ENCODE measurements at places on chromosomes 11 and 22. TPM values are rescaled to one million over a fixed set of nuclear protein-coding genes. Genes with fewer than 3 reads are reported as not detected.

The CTSW gene
- 1.7 TPM for total RNA-seq

The SULT4A1 gene
- total RNA-seq, result 0.14 TPM

The C11orf42 gene
- not detected for total RNA-seq

GRCh38 chr22:21646608-21647590 is 4.8 kb downstream of the SDF2L1 start:
- H3K4me3 ChIP-seq, result no peak overlapping the region
- H3K4me1 ChIP-seq, result peaks cover 32% of the 10 kb centered on the region
- H3K27me3 ChIP-seq, result no peaks in the 10 kb centered on the region
- H3K36me3 ChIP-seq, result peaks cover 42% of the 10 kb centered on the region
- no peak overlapping the region for H3K27ac ChIP-seq

DNA sequence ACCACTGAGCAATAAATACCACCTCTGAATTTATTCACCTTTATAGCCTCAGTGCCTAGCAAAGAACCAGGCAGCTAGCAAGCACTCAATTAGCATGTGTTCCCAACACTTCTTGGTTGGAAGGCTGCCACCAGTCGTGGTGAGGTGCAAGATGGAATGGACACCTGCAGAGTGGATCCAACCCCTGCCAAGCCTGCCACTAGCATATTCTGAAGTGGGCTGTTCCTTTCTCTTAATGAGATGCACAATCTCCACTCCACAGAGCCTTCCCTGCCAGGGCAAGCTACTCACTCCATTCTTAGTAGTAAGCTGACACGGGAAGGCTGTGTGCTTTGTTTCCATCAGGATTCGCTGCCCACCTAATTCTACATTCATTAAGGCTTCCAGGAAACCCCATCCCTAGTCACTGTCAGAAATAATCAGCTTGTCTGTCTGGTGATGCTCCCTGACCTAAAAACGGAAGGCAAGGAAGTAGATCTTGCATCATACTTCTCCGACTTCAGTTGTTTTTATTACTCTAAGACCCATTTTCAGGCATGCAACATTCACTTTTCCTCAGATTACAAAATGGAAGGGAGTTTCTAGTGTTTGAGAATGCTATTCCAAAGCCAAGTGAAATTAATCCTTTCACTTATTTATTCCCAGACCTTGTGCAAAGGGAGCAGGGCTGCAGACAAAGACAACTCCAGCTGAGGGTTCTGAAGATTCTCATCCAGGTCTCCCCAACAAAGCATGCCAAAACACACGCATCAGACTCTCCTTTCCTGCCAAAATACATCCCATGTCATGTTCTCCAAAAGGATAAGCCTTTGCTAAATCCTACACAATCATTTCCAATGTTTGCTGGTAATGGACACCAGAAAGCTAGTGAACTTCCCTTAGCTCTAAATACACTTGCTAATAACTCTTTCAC is 128.0 kb downstream of the TENM4 start:
- H3K27me3 ChIP-seq, result no peaks in the 10 kb centered on the region
- H3K27ac ChIP-seq, result no peak overlapping the region
- DNase-seq, result no peak
- no peaks in the 10 kb centered on the region for H3K4me1 ChIP-seq

DNA sequence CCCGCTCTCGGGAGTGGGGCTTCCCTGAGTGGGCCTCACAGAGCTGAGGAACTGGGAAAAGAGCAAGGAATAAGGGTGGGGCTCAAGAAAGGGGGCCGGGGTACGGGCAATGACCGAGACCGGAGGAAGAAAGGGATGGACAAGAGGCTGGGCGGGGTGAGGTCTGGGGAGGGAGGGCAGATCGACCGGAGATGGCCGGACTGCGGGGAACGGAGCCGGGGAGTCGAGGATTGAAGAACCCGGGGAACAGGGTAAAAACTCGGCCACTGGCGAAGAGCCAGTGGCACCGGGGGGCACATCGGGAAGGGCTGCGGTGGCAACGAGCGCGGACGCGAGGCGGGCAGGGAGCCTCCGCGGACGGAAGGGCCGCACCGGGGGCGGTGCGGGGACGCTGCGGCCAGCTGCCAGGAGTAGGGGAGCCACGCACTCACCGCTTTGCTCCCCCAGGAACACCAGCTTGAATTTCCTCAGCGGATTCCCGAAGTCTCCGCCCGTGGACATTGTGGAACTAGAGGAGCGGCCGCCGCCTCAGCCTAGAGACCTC is 667 bp downstream of the RAB6A start:
- H3K4me3 ChIP-seq, result peak overlapping the region; percentile 97
- peak overlapping the region; percentile 86 for H3K27ac ChIP-seq
- H3K4me1 ChIP-seq, result peaks cover 22% of the 10 kb centered on the region
- peaks cover 12% of the 10 kb centered on the region for H3K36me3 ChIP-seq
- peak; percentile 31 for DNase-seq

DNA sequence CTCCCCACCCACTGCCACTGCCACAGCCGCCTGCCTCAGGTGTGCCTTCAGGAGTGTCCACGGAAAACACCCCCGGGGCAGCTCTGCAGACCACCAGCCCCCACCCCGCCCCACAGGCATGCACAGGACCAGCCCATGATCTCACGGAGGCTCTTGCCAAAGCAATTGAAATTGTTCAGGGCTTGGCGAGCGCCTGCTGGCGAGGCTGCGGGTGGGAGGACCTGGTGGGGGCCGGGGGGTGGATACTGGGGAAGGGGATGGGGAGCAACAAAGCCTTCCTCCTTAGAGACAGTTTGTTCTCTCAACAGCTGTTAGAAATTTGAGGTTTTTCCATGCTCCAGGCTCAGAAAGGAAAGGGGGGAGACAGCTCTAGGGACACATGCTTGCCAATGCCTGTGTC is 274.7 kb downstream of the MN1 start:
- H3K36me3 ChIP-seq, result no peaks in the 10 kb centered on the region
- H3K4me1 ChIP-seq, result no peaks in the 10 kb centered on the region
- H3K27me3 ChIP-seq, result no peaks in the 10 kb centered on the region
- DNase-seq, result no peak

GRCh38 chr22:21677606-21678443 is 12.0 kb downstream of the PPIL2 start:
- no peaks in the 10 kb centered on the region for H3K4me1 ChIP-seq
- H3K27ac ChIP-seq, result no peak overlapping the region
- peaks cover 33% of the 10 kb centered on the region for H3K36me3 ChIP-seq
- DNase-seq, result no peak
- H3K4me3 ChIP-seq, result no peak overlapping the region

DNA sequence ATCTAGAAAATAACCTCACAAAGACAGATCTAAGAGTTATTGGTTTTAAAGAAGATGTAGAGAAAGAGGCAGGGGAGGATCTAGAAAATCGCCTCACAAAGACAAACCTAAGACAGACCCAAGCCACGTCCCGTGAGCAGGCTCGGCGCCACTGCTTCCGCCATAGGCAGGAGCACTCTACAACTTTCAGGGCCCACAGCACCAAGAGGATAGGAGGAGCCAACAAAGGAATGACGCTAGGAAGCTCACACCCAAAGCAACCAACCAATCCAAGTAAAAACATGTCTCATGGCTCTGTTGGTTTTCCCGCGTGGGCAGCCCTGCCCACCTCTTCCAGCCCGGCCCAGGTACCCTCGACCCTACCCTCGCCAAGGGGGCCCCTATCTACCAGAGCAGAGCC is 4167.4 kb upstream of the OR11H1 start:
- no peaks in the 10 kb centered on the region for H3K36me3 ChIP-seq
- H3K27ac ChIP-seq, result no peak overlapping the region
- no peak overlapping the region for H3K4me3 ChIP-seq
- no peak for DNase-seq
- H3K27me3 ChIP-seq, result no peaks in the 10 kb centered on the region

GRCh38 chr22:20141186-20142077 is 9.4 kb downstream of the CCDC188 start:
- H3K4me1 ChIP-seq, result peaks cover 8% of the 10 kb centered on the region
- DNase-seq, result no peak
- H3K27me3 ChIP-seq, result no peaks in the 10 kb centered on the region
- no peak overlapping the region for H3K4me3 ChIP-seq
- no peaks in the 10 kb centered on the region for H3K36me3 ChIP-seq
- H3K27ac ChIP-seq, result no peak overlapping the region

Data from activated CD4-positive, alpha-beta T cell treated with anti-CD3 and anti-CD28 coated beads for 36 hours (primary cell).